AG04450 (cell line): ENCODE measurements at places on chromosomes 5 and 9.

DNA sequence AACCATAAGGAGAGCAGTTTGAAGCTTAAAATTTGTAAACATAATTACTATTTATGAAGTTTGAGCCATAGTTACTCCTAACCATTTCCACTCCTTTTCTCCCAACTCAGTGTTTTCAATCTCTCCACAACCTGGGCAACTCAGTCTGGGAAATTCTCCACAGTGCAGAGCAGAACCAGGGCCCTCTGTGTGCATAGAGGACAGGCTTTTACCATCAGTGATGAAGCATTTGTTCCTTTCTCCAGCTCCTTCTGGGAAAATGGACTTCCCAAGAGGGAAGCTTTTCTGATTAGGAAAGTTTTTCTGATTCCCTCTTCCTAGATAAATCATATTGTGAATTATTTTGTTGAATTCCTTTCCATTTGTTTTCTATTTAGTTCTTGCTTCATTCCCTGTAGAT is 132.3 kb upstream of the MPDZ start:
- DNase-seq = no peak

DNA sequence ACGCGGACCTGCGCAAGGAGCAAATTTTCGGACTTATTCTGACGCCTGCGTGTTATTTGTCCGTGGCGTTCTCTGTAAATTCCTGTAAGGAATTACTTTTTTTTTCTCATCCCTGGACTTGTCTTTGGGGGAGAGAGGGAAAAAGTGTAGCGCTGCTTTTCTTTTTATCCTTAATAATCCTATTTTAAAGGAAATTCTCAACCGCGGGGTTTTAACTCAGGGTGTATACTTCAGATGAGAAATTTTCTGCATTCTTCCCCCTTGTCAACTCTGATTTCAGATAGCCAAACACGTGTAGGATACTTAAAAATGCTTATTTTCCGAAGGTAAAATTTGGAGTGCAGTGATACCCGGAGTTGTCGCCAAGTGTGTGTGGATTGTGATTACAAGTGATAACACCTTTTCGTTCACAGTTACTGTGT is 853 bp downstream of the DCP2 start:
- no peak for DNase-seq

- DNase-seq = no peak
Measured at GRCh38 chr5:177476531-177477233, 3.2 kb upstream of the DBN1 start.

DNA sequence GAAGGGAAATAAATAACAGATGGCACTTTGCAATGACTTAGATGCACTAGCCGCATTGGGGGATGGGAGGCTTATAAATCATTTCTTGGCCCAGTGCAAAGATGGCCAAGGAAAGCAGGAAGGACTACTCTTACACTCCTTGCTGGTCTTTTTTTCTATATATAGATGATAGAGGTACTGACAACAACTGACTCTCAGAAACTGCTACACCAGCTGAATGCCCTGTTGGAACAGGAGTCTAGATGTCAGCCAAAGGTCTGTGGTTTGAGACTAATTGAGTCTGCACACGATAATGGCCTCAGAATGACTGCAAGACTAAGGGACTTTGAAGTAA is 1.7 kb downstream of the CCNG1 start:
- DNase-seq = no peak

DNA sequence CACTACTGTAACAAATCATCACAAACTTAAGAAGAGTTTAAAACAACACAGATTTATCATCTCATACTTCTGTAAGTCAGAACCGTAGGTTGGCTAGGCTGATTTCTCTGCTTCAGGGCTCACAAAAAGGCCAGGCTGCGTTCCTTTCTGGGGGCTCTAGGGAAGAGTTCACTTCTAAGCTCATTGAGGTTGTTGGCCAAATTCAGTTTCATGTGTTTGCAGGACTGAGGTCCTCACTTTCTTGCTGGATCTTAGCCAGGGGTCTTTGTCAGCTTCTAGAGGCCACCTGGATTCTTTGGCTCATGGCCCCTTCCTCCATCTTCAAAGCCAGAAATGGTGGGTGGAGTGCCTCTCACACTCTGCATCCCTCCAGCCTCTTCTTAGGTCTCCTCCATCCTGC is 76.0 kb downstream of the ACTBL2 start:
- DNase-seq = no peak

DNA sequence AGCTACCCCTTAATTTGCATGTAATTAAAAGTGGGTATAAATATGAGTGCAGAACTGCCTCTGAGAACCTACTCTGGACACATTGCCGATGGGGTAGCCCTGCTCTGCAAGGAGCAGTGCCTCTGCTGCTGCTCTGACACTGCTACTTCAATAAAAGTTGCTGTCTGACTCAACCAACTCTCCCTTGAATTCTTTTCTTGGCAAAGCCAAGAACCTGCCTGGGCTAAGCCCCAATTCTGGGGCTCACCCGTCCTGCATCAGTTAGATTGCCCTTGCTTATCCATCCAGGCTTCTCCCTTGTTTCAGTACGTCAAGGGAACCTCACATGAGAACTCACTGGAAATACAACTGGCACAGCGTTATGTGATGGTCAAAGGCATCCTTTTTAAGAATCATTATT is 44.1 kb downstream of the FBXL7 start:
- DNase-seq = no peak

GRCh38 chr5:133230823-133231578 is 179.2 kb downstream of the HSPA4 start:
- DNase-seq = no peak

DNA sequence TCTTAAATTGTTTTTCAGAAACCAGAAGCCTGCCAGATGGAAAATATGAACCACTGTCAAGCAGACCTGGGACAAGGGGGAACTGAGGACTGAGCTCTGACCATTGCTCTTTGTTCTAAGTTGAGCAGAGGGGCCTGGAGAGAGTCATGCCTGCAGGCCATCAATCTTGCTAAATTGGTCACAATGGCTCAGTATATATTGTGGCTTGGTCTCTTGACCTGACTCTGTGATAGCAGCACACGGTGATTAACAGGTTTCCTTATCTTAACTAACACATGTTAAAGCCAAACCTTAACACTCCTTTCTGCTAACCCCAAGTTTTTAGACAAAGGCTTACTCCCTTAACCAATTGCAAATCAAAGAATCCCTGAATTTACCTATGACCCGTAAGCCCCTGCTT is 1281.2 kb upstream of the NUDT12 start:
- no peak for DNase-seq

DNA sequence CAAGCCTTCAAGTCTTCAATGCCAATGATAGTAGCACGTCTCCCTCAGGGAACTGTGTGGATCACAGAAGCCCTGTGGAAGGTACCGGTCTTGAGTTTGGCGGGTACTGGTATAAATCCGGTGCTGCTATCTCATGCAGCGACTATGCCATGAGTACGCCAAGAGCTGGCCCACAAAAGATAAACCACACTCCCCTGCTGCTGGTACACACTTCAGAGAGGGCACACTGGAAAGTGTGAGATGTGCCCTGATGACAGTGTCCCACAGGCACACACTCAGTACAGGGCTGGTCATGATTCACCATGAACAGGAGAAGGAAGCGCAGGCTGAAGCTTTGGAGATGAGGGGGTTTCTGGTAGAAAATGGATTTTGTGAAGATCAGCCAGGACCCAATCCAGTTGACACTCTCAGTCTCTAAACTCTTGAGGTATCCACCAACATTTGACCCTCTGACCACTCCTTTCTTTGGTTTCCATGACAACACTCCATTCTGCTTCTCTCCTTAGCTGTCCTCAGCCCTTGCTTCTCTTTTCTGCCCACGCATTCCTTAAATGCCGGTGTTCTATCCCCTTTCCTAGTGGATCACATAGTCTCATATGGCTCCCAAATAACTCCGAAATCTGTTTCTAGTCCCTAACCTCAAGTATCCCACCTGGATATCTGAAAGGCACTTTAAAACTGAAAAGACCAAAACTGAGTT is 5.1 kb downstream of the AMACR start:
- no peak for DNase-seq

DNA sequence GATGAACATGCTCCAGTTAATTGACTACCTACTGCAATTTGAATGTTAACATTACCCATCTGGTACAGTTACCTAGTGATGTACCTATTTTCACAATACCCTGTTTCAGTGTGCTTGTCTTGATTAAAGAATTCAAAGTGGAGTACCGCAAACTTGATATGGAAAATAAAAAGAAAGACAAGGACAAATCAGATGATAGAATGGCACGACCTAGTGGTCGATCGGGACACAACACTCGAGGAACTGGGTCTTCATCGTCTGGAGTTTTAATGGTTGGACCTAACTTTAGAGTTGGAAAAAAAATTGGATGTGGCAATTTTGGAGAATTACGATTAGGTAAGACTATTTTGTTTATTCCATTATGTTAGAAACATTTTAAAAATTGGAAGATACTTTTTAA is 33.5 kb downstream of the CSNK1G3 start:
- no peak for DNase-seq

- no peak for DNase-seq
Measured at GRCh38 chr5:137055271-137055872, 443.8 kb downstream of the SPOCK1 start.

- peak; percentile 29 for DNase-seq
Measured at GRCh38 chr5:151745071-151745705, 13.2 kb downstream of the ATOX1 start.

DNA sequence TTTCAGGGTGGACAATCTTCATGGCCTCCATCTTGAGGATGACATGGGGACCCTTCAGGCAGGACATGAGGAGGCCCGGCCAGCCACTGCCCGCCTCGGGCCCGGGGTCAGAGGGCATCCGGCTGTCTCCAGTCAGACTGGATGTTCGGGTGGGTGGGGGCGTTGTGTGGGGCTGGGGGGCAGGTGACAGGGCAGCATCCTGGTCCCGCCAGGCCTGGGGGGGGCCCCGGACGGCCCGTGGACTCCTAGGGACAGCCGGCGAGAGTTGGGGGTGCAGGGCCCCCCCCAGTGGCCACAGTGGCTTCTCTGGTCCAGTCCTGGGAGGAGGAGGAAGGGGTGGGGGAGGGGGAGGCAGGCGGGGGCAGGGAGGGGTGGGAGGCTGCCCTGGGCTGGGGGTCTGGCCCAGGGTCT is 940 bp downstream of the RNF208 start:
- no peak for DNase-seq

DNA sequence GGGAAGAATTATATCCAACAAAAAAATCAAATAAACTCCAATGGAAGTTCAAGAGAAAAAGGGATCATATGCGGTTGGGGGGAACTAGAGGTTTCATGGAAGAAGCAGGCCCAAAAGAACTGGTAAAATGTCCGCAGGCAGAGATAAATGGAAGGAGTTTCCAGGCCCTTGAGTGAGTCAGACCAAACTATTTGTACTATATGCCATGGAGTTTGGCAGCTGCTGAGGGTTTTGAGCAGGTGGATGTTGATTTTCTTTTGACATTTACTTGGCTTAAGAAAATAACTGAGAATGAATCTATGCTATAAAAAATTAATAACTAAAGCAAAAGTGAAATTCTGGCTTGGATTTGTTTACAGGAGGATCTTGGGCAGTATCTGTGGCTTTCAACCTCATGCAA is 33.7 kb downstream of the MINAR2 start:
- no peak for DNase-seq
